ENCODE measurements at places on chromosomes 6 and 20.

GRCh38 chr20:11057624-11058023 lies 383.8 kb upstream of the JAG1 start:
- DNase-seq, result no peak

- no peak for DNase-seq
These were observed 123.7 kb upstream of the EXOC2 start for GRCh38 chr6:816510-817084.

DNA sequence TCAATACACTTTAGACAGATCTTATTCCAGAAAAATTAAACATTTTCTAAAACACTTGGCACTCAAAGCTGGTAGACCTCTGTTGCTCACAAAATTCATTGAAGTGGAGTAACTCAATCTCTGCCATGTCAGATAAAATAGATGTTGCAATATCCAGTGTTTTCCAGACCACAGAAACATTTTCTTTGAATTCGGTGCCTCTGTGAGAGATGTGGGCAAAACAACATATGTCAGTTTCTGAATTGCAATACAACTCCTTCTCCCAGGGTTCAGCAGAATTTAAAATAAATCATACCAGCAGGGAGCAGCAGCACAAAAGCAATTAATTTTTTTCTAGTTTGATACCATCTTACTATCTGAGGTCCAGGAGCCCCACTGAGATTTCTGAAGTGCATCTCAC lies 11.3 kb upstream of the PKHD1 start:
- DNase-seq, result no peak

DNA sequence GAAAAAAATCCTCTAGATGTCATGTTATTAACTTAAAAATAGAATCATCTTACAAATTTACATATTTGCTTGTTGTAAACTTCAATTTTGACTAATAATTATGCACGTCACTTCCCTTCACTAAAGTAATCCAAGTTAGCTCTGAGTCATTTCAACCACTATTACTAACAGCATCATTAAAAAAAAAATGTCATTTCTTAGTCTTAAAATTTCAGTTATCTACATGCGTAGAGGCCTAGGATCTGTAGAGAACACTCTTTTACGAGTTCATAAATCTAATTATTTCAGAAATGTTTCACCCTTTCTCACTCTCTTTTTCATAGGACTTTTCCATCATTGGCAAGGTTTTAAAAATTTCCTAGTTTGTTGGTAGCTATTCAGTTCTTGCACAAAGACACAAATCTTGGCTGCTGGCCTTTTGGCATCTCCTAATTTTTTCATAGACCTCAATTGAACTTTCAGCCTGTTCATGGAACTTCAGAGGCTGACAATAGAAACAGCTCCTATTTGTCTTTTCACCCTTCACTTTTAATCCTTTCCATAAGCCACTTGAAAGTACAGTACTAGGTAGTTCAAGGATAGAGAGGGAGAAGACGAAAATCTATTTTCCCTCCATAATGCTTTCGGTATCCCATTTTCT lies 61.5 kb downstream of the OGFRL1 start:
- no peak for DNase-seq

GRCh38 chr20:56043227-56043626 lies 37.9 kb upstream of the CBLN4 start:
- DNase-seq, result no peak

DNA sequence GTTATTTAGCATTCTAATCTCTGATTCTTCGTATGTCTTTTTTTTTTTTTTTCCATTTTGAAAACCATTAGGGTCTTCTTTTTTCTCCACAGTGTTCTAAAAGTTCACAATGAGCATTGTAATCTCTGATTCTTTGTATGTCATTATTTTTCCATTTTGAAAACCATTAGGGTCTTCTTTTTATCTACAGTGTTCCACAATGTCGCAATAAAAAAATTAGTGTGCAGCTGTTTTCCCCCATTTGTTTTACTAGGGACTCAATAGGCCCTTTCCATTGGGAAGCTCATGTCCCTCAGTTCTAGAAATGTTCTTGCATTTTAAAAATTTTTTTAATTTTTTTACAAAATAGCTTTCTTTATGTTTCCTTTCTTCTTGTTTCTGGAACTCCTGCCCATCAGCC lies 64.2 kb downstream of the RNF182 start:
- no peak for DNase-seq

Data from GDM1 (cell line).